Fibroblast of skin of left biceps (primary cell): ENCODE measurements at places on chromosomes 1 and 21.
A peak's percentile ranks its signal among the peaks of the same experiment; 100 is the strongest.

DNA sequence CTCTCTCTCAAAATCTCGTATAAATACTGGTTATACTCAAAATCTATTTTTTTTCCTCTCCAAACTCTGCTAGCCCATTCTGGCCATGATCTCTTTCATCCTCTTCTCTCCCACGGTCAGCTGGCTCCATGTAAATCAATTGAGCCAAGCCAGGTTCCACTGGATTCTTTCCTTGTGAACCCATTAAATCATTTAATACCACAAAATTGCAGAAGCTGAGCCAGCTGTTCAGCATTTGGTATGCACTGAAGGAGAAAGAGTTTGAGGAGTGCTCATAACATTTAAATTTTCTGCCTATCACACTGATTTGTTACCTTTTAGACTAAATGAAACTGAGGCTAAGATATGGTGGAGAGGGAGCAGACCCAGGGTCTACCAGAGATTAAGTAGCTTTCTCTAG lies 29.1 kb upstream of the TADA1 start:
- DNase-seq, result no peak

- no peak for DNase-seq
Measured at GRCh38 chr21:18987520-18988026, 584.0 kb upstream of the TMPRSS15 start.

DNA sequence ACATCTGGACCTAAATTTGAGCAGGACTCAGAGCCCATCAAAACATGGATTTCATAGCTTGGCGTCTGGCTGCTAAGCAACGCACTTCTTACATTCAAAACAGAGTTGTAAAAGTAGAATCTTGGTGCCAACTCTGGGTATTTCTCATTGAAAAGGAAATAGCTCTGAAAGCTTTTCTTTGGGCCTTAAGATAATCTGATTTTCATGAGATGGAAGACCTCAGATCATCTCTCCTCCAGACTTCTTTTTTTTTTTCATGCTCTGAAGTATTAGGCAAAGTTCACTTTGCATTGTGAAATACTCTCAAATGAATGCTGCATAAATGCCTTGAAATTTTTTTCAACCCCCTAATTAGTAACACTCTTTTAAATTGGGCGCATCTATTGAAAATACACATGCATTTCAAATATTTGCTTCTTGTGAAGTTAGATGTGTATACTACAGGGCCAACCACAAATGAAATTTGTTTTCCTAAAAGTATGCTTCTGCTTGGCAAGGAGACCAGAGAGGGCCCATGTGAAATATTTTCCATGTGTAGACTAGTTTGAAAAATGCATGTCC lies 4.2 kb downstream of the ADAMTS5 start:
- peak; percentile 69 for DNase-seq

- DNase-seq, result no peak
Measured at GRCh38 chr1:5632224-5632623, 360.0 kb downstream of the NPHP4 start.

- no peak for DNase-seq
Measured at GRCh38 chr1:203695116-203695515, 68.5 kb downstream of the ATP2B4 start.

DNA sequence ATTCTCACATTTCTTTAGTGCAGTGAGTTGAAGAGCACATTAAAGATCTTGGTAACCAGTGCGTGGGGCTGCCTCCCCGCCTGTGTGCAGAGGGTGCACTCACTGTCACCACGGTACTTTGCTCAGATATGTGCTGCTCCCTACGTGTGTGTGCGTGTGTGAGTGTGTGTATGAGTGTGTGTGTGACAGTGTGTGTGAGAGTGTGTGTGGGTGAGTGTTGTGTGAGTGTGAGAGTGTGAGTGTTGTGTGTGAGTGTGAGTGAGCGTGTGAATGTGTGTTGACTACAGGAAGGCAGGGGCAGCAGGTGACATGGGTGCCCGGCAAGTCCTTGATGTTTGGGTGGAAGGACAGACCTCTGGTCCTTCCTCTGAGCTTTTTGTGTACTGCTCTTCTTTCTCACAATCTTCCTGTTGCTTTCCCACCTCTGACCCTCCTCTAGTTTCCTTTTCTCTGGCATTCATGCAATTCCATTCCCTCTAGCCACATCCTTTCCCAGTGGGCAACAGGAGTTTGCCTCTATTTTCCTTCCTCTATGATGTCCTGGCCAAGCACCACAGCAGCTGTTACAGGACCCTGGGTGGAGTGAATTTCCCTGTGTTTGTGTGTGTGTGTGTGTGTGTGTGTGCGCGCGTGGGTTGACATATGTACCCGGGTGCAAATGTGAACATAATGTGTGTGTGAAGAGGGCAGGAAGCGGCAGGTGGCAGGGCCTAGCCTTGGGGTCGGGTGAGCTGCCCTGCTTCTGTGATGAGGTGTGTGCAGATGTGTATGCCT lies 19.8 kb downstream of the LHX4 start:
- no peak for DNase-seq

DNA sequence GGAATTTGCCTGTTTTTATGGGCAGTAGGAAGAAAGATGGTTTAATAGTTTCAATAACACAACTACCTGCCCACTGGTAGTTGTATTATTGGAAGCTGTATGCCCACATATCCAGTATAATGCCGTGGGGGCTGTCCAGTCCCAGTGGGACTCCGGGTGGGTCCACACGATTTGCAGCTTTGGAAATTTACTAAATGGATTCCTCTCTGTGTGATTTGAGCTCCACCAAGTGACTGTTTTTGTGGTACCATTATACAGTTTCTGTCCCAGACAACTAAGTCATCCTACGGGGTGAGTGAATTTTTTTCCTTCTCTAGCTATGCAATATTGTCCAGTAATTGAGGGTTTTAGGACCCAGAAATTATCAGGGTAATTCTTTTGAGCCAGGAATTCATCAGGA lies 86.8 kb downstream of the PLA2G4A start:
- DNase-seq, result no peak

GRCh38 chr1:36093929-36094328 lies 5.2 kb downstream of the ADPRS start:
- no peak for DNase-seq

DNA sequence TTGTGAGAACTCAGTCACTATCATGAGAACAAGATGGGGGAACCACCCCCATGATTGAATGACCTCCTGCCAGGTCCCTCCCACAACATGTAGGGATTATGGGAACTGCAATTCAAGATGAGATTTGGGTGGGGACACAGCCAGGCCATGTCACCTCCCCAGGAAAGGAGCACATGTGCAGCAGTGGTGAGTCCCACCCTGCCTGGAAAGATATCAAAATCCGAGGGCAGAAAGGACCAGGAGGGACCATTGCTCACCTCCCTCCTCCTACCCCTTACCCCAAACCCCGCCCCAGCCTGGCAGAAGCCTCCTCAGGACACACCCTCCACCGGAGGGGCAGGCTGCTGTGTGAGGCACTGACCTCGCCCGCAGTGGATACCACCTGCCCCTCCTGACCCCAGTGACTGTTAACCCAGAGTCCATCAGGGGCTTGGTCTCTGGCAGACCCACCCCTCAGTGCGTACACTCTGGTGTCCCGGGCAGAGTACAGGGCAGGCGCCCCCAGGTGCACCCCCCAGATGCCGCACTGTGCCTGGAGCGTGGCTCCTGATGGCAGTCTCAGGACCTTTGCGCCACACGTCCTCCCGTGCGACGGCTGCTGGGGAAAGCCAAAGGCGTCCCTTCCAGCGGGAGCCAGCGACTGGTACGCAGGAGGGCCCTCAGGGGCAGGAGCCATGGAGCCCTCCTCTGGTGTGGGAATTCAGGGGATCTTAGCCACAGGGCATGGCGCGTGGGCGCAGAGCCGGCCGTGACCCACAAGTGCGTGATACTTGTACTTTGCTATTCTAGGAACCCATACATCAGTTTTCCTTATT lies 20.9 kb downstream of the PDXK start:
- DNase-seq, result no peak

DNA sequence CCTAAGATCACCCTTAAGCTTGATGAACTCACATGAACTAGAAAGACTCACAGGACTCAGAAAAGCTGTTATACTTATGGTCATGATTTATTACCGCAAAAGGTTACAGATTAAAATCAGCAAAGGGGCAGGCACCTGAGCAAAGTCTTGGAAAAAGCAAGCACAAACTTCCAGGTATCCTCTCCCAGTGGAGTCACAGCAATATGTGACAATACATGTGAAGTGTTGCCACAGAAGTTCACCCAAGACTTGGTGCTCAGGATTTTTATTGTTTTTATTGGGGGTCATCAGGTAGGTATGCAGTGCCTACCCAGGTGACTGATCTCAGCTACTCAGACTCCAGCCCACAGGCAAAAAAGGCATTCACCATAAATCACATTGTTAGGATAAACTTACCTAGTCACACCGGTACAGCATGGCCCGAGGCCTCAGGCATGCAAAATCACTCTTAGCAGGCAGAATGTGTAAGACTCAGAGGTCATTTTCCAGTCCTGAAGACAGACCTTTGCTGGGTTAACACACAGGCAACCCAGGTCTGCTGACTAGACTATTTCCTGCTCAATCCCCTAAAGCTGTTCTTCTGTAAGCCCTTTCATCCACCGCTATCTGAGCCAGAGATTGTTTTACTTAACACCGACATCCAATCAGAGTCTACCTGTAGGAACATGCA lies 55.6 kb downstream of the SSX2IP start:
- no peak for DNase-seq

GRCh38 chr1:29396438-29397255 lies 160.3 kb downstream of the PTPRU start:
- no peak for DNase-seq

- DNase-seq, result no peak
Measured at GRCh38 chr1:17923666-17924065, 168.5 kb downstream of the ACTL8 start.

DNA sequence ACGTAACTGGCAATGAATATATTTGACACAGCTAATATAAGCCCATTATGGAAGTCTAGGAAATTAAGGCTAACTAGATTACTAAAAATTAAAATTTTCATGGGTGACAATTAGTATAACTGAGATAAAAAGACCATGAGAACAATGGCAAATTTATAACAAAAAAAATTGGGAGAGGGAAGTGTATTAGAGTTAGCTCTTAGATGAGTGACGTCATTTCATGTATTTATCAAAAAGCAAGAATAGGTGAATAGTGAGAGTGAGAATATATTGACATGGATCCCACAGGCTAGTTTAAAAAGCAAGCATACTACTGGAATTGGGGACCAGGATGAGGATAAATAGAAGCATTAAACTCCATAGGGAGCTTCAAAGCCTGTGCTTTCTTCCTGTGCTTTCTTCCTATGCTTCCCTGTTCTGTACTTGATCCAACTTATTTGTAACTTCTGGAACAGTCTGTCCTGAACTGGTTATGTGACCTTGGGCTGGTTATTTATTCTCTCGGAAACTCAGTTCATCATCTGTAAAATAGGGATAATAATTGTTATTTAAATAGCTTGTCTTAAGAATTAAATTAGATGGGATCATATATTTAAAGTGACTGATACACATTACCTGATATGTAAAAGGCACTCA lies 9.1 kb downstream of the BCL9 start:
- DNase-seq, result no peak

GRCh38 chr1:13816016-13816760 lies 116.2 kb downstream of the PRDM2 start:
- DNase-seq, result no peak

- no peak for DNase-seq
Measured at GRCh38 chr1:229769006-229769405, 143.0 kb downstream of the URB2 start.

DNA sequence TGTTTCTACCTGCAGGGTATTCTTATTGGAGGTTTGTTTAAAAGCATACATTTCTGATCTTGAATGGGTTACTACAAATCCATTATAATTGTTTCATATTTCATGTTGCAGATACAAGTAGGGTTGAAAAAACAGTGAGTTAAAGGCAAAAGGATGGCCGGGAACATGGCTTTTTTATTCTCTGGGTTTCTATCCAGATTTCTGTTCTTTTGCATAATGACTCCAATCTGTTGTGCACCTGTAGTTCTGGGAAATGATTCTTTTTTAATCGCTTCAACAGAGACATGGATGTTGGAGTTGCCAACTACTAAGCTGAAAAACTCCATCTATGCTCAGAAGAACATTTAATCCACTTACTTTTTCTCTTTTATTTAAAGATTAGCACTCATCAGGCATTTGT lies 2.7 kb upstream of the ADAMTS1 start:
- DNase-seq, result no peak

DNA sequence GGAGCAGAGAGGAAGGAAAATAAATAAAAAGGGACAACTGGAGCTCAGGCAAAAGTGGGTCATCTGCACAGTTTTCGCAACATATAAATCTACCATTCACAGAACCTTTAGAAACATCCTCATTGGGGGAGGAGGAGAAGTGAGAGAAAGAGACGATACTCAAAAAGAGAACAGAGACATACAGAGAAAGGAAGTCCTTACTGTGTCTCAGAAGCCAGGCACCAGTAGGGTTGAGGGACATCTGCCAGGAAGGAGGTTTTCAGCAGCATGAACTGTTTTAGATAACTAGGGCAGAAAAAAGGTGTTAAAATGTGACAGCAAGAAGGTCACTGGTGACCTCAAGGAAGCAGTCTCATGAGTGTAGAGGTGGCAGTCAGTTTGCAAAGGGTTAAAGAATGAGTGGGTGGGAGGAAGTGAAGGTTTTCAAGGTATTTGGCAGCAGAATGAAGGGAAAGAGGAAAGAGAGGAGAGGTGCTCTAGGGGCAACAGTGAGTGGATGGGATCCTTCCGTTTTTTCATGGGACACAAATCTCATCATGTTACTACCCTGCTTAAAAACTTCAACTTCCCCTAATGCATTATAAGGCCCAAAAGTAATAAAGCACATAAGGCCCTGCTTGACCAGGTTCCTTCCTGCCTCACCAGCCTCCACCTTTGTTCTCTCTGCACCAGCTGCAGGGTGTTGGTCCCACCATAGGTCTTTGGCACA lies 9.5 kb downstream of the JAK1 start:
- no peak for DNase-seq

- no peak for DNase-seq
Measured at GRCh38 chr1:91591175-91591974, 90.7 kb downstream of the CDC7 start.

GRCh38 chr1:234638832-234639799 lies 29.1 kb upstream of the IRF2BP2 start:
- DNase-seq, result no peak

DNA sequence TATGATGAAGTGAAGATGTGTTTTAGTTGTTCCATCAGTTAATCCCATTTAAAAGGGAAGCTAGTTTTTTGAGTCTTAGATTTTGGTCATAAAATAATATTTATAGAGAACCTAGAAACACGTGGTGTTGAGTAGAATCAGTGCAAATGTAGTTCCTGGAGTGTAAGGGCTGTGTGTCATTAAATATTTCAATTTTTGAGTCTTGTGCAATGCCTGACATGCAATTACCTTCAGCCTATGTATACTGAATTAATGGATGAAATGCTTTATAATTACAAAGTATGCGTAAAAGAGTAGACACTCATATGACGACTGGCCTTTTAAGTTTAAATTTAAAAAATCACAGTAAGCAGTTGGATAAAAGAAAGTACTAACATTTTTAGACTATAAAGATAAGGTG lies 75.0 kb downstream of the NEK7 start:
- DNase-seq, result no peak

DNA sequence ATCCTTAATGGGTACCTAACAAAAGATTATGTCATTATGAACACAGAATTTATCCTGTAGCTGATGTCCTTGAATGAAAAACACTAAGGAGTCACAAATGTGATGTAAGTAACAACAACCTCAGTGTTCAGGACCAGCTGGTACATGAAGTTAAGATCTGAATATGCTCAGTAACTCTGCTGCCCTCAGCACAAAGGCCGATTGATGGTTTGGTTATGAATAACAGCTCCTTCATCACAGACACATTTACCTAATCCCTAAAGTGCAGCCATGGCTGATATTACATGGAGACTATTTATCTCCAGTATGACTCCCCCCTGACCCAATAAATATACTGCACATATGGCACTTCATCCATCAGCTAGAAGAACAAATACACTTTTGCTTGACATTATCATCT lies 75.2 kb downstream of the PLPPR5 start:
- no peak for DNase-seq

- no peak for DNase-seq
Measured at GRCh38 chr1:166600574-166600973, 238.7 kb upstream of the POGK start.
